Cardiac atrium fibroblast (primary cell): ENCODE measurements at places on chromosomes 3 and 15. TPM values are rescaled to one million over a fixed set of nuclear protein-coding genes. Genes with fewer than 3 reads are reported as not detected.

CCDC39 gene
- total RNA-seq: not detected in 2 replicates

CCR1 gene
- not detected in 2 replicates for total RNA-seq

MTFMT gene
- 19.0 and 20.9 TPM in 2 replicates for total RNA-seq

NECTIN3 gene
- total RNA-seq: 81.0 and 132 TPM in 2 replicates

FAIM gene
- 6.0 and 16.6 TPM in 2 replicates for total RNA-seq

TTLL13 gene
- not detected in 2 replicates for total RNA-seq

LMAN1L gene
- total RNA-seq: 0.36 TPM in 1 of 2 replicates, not detected in the other

LCMT2 gene
- total RNA-seq: 6.5 and 8.7 TPM in 2 replicates

PLSCR2 gene
- total RNA-seq: not detected in 2 replicates

TRIP4 gene
- 6.5 and 16.1 TPM in 2 replicates for total RNA-seq

SEMA3G gene
- total RNA-seq: under 0.01 and 0.49 TPM in 2 replicates

LTF gene
- under 0.01 and 23.3 TPM in 2 replicates for total RNA-seq

AMT gene
- 1.1 and 2.5 TPM in 2 replicates for total RNA-seq

BNC1 gene
- 1.1 and 2.6 TPM in 2 replicates for total RNA-seq

CPNE9 gene
- total RNA-seq: not detected in 2 replicates

NR2F2 gene
- 14.9 and 20.0 TPM in 2 replicates for total RNA-seq

STAB1 gene
- 2.0 and 7.1 TPM in 2 replicates for total RNA-seq

RAB5A gene
- 73.2 and 89.0 TPM in 2 replicates for total RNA-seq

MRAS gene
- 11.4 and 20.4 TPM in 2 replicates for total RNA-seq

XIRP1 gene
- total RNA-seq: not detected in 2 replicates

SPTBN5 gene
- under 0.01 and 0.16 TPM in 2 replicates for total RNA-seq

LINGO1 gene
- 0.32 and 2.7 TPM in 2 replicates for total RNA-seq

PRSS50 gene
- total RNA-seq: not detected in 2 replicates

PRR20G gene
- total RNA-seq: not detected in 2 replicates

OXSM gene
- total RNA-seq: 4.9 and 9.4 TPM in 2 replicates

SCN11A gene
- under 0.01 TPM in 1 of 2 replicates, not detected in the other for total RNA-seq

PPM1M gene
- 11.7 and 12.5 TPM in 2 replicates for total RNA-seq

ALDH1L1 gene
- total RNA-seq: 7.0 and 13.7 TPM in 2 replicates
